Esophagus squamous epithelium (tissue), 5 donors: ENCODE measurements at places on chromosomes 13 and 19.
A peak's percentile ranks its signal among the peaks of the same experiment; 100 is the strongest.

- no peak for DNase-seq
- no peaks in the 10 kb centered on the region for H3K27me3 ChIP-seq
- H3K27ac ChIP-seq = no peak overlapping the region
- peak overlapping the region; percentile 42 for H3K4me3 ChIP-seq
Observed at GRCh38 chr19:46404055-46404752, 9.2 kb downstream of the CCDC8 start.

DNA sequence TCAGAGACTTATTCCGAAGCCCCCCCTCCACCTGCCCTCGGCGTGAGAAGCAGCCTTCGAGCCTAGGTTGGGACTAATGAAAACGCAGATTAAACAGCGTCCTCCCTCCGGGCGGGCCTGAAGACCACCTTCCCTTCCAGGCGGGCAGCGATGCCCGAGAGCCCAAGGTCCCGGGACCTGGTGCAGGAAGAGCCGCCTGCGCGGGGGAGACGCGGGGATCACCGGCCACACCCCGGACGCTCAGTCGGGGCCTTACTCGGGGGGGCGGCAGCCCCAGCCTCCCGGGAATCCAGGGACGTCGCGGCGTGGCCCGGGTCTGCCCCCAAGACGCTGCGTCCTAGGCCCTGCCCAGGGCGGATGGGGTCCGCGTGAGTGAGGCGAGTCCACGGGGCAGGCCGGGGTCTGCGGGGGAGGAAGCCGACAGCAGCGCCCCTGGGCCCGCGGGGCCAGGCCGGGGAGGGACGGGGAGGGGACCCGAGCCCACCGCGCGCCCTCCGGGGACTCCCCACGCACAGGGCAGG lies 33.3 kb upstream of the SPACA7 start:
- H3K27me3 ChIP-seq = no peaks in the 10 kb centered on the region
- no peaks in the 10 kb centered on the region for H3K4me1 ChIP-seq
- H3K36me3 ChIP-seq = no peaks in the 10 kb centered on the region
- no peak overlapping the region for H3K27ac ChIP-seq
- no peak overlapping the region for H3K4me3 ChIP-seq

- H3K4me1 ChIP-seq = no peaks in the 10 kb centered on the region
- no peaks in the 10 kb centered on the region for H3K27me3 ChIP-seq
- no peak overlapping the region for H3K4me3 ChIP-seq
- H3K36me3 ChIP-seq = no peaks in the 10 kb centered on the region
Observed at GRCh38 chr13:54742984-54743383, 1714.4 kb downstream of the OLFM4 start.

DNA sequence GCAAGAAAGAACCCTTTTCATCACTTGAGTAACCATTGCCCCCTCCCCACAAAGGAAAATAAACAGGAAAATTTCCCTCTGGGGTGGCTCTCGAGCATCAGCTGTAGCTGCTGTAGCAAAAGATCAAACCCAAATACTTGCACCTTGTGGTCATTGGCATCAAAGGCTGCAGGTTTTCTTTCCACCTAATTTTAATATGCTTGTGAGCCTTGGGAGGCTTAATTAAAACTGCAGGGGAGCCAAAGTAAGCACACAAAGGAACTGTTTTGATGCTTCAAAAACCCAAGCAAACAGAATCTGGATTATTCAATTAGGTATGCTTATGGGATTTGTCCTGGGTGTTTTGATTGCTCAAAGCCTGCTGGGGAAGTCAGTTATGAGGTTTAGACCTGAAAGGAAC lies 119.5 kb downstream of the SHISA2 start:
- no peak overlapping the region for H3K4me3 ChIP-seq
- no peak for DNase-seq
- no peak overlapping the region for H3K27ac ChIP-seq
- H3K36me3 ChIP-seq = no peaks in the 10 kb centered on the region
- no peaks in the 10 kb centered on the region for H3K27me3 ChIP-seq
- no peaks in the 10 kb centered on the region for H3K4me1 ChIP-seq

- peaks cover 33% of the 10 kb centered on the region for H3K4me1 ChIP-seq
- H3K36me3 ChIP-seq = no peaks in the 10 kb centered on the region
- H3K27ac ChIP-seq = no peak overlapping the region
- H3K27me3 ChIP-seq = no peaks in the 10 kb centered on the region
- H3K4me3 ChIP-seq = no peak overlapping the region
Observed at GRCh38 chr13:98144801-98145350, 2.0 kb downstream of the FARP1 start.

- no peaks in the 10 kb centered on the region for H3K36me3 ChIP-seq
- no peak overlapping the region for H3K4me3 ChIP-seq
- no peak for DNase-seq
- H3K27ac ChIP-seq = no peak overlapping the region
- no peaks in the 10 kb centered on the region for H3K4me1 ChIP-seq
- no peaks in the 10 kb centered on the region for H3K27me3 ChIP-seq
Observed at GRCh38 chr13:37277007-37277406, 171.5 kb upstream of the CSNK1A1L start.

DNA sequence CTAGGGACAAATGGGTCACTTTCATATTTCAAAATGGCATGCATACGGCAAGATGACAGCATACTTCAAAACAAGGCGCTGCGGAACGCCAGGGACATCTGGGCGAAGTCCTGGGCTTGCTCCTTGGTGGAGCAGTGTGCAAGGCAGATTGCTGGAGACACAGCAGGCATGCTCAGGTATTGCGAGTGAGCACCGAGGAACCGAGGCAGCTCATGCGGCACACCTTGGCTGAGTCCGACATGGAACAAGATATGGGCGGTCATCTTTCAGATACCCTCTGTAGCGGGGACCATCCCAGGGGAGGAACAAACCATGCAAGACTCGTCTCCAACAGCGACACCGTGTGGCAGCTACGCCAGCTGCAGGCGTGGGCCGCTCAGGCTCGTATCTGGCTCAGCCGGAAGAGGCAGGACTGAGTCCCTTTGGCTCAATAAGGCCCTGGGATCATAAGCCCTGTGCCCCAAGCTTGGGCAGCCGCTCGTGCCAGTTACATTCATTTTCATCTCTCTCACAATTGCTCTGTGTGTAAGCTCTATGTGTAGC lies 112.4 kb downstream of the NUFIP1 start:
- H3K36me3 ChIP-seq = no peaks in the 10 kb centered on the region
- no peak overlapping the region for H3K27ac ChIP-seq
- DNase-seq = no peak
- H3K4me1 ChIP-seq = no peaks in the 10 kb centered on the region
- peaks cover 6% of the 10 kb centered on the region for H3K27me3 ChIP-seq
- H3K4me3 ChIP-seq = no peak overlapping the region

- no peak for DNase-seq
- H3K27ac ChIP-seq = peak overlapping the region; percentile 90
- H3K36me3 ChIP-seq = no peaks in the 10 kb centered on the region
- H3K4me3 ChIP-seq = peak overlapping the region; percentile 79
- H3K27me3 ChIP-seq = no peaks in the 10 kb centered on the region
Observed at GRCh38 chr13:48532256-48532505, 699 bp downstream of the RCBTB2 start.

GRCh38 chr19:44810234-44811121 lies 1.6 kb downstream of the BCAM start:
- H3K36me3 ChIP-seq = no peaks in the 10 kb centered on the region
- H3K4me1 ChIP-seq = peaks cover 14% of the 10 kb centered on the region
- no peak overlapping the region for H3K27ac ChIP-seq
- no peak for DNase-seq

DNA sequence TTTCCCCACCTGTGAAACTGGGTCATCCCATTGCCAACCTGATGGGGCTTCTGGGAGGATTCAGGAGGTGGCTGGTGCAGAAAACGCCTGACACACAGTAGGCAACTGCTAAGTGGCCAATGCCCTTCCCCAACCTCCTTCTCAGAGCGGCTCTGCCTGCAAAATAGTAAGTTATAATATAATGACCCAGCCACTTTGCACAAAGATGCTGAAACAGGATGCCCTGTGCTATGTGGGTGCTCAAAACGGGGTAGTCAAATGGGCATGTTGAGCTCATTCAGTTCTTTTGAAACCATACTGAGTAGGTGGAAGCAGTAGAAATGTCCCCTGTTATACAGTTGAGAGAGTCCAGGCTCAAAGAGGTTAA lies 507 bp downstream of the MARCHF2 start:
- no peaks in the 10 kb centered on the region for H3K36me3 ChIP-seq
- no peak for DNase-seq
- peak overlapping the region; percentile 82 for H3K27ac ChIP-seq
- H3K4me1 ChIP-seq = peaks cover 62% of the 10 kb centered on the region
- peak overlapping the region; percentile 67 for H3K4me3 ChIP-seq
- no peaks in the 10 kb centered on the region for H3K27me3 ChIP-seq

DNA sequence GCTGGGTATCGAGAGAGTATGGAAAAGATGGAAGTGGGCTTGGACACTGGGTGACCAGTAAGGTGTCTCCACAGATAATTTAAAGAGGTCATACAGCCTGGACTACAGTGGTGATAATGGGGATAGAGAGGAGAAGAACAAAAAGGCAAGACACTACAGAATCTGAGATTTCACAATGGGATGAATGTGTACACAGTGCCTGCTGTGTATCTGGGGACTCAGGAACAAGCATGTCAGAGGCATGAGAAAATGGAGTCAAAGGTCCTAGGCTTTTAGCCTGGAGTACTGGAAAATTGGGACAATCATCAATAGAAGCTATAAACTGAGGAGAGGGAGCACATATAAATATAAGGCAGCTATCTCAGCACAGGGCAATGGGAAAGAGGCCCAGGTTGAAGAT lies 69.4 kb downstream of the TSC22D1 start:
- H3K27me3 ChIP-seq = no peaks in the 10 kb centered on the region
- no peak overlapping the region for H3K4me3 ChIP-seq
- no peak for DNase-seq

GRCh38 chr13:52136763-52137162 lies 7.9 kb upstream of the NEK5 start:
- no peak overlapping the region for H3K4me3 ChIP-seq
- no peak overlapping the region for H3K27ac ChIP-seq
- no peak for DNase-seq
- H3K27me3 ChIP-seq = no peaks in the 10 kb centered on the region

DNA sequence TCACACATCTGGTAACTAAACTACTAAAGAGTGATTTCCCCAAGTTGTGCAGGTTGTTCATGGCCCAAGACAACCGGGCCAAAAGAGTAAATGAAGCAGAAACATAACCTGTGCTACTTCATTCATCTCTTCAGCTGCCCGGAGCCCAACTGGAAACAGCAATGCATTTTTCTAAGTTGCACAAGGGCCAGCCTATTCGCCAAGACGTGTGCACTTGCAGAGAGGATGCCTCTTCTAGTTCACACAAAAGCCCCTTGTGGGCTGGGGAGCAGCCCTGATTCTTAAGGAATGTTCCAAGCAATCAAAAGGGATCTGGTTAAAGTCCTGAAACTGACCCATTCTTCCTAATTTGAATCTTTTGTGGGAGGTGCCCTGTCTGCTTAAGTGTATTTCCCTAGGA lies 275.8 kb downstream of the SHISA2 start:
- H3K27ac ChIP-seq = no peak overlapping the region
- no peak overlapping the region for H3K4me3 ChIP-seq
- no peaks in the 10 kb centered on the region for H3K4me1 ChIP-seq

DNA sequence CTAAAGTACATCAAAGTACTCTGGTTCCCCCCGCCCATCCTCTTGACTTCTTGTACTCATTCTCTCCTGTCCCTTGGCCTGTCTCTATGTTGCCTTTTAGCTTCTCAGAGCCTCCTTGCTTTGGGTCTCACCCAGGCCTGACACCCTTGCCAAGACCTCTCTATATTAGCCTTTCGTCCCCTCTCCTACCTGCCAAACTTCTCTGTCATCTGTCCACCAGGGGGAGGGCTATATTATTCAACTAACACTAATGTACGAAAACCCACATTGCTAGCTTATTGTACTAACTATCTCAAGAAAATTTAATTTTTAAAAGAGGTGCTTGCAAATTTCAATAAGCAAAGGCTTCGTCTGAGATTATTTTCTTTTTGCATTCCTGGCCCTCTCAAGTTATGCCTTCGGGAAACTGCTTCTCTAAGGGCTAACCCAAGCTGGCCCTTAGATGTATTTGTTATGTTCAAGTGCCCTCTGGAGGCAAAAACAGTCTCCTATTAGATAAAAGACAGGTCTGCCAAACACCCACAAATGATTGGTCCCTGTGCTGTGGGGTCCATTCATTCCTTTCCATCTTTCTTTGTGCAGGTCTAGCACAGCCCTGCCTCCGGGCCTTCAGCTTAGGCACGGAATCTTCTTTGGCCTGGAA lies 6.3 kb upstream of the MRPS31 start:
- no peak for DNase-seq
- H3K36me3 ChIP-seq = no peaks in the 10 kb centered on the region
- peak overlapping the region; percentile 45 for H3K27ac ChIP-seq
- peak overlapping the region; percentile 33 for H3K4me3 ChIP-seq

DNA sequence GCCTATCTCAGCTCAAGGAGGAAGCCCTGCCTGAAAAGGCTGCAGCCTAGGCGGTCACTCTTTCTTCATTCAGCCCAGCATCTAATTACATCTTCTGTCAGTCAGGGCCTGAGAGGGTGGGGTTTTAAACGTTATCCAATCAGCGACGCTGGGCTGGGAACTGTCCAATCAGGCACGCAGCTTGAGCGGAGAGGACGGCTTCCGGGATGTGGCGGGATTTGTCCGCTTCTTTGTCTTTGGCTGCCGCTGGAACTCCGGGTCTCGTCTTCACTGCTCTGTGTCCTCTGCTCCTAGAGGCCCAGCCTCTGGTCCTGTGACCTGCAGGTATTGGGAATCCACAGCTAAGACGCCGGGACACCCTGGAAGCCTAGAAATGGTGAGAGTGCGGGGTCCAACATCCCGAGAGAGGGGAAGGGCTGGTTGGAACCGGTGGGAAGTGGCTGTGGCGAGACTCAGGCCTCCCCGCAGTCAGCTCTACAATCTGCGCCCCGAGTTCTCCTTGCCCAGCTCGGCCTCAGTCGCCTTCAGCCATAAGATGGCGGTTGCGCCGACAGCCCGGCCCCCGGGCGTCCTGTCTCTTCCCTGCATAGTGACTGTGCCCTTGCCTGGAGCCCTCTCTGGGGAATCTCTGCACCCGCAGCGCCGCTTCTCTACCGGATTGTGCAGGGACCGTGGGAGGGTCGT lies at the start of gene ZNF738:
TSS of gene ZNF738 (plus strand) at position 233 of the 684 bp plus-strand sequence. CDS start at position 374, 141 bp downstream.
- H3K36me3 ChIP-seq = peaks cover 21% of the 10 kb centered on the region
- H3K4me3 ChIP-seq = peak within 1 kb of the TSS; percentile 87
- peak; percentile 50 for DNase-seq

DNA sequence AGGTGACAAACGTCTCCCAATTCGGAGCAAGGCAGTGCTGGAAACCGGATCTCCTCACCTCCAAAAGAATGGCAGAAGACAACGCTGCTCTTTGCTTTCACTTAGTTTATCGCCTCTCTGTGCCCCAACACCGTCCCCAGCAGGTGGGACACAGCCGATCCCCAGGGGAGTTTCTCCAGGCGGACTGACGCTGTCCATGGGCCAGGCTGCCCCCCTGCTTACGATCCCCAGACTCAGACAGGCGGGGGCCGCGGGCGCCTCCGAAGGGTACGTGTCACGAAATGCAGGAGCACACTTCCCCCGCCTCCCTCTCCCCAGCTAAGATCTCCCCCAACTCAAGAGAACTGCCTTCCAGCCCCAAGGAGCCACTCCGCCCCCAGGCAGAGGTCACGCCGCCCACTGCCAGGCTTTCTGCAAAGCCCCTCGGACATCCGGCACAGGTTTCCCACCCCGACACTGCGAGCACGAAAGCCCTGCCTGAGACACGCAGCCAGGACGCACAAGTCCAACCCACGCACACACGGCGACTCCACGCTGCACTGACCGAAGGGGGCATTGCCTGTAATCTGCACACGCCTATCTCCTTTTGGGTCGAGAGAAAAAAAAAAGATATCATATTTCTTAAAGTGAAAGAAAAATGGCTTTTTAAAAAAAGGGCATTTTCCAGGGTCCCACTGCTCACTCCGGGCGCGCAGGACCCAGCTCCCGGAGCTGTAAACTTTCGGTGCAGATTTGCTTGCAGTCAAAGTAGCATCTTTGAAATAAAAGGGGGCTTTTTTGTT lies 2.0 kb downstream of the SPRY2 start:
- no peaks in the 10 kb centered on the region for H3K36me3 ChIP-seq
- H3K4me3 ChIP-seq = peak overlapping the region; percentile 82
- H3K27me3 ChIP-seq = peaks cover 5% of the 10 kb centered on the region
- DNase-seq = peak; percentile 6
- H3K27ac ChIP-seq = peak overlapping the region; percentile 97
- H3K4me1 ChIP-seq = peaks cover 13% of the 10 kb centered on the region
